Activated CD8-positive, alpha-beta memory T cell treated with anti-CD3 and anti-CD28 coated beads for 1 hour (primary cell): ENCODE measurements at places on chromosomes 12 and 14.

- DNase-seq = no peak
These were observed 1.0 kb upstream of the KRT18 start for GRCh38 chr12:52947738-52948423.

DNA sequence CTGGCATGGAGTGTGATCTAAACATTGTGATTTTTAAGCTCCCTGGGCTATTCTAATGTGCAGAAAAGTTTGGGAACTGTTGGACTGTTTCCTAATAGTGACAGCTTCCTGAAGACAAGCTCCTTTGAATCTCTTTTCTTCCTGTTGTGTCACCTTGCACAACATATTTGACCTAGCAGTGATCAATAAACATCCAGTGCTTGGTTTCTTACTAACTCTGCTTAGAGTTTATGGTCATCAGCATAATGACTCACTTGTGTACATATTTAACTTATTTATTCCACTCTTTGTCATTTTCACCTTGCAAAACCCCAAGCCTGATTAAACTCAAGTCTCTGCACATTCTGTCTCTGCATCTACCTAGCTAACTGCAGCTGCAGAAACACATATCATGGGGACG is 27.3 kb upstream of the TBC1D30 start:
- DNase-seq = no peak

DNA sequence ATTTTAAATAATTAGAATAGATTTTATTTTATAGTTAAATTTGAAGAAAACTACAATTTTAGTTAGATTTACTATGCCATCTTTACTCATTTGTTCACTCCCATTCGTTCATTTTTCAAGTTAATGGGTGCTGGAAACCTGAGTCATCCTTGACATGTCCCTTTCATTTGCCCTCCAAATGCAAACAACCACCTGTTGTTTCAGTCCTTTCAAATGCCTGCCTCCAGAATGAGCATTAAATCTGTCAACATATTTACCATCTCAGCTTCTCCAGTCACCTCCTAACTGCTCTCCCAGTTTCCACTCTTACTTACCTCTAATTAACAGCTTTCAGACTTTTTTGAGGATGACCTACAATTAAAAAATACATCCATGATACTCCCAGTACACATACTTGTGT is 375.5 kb downstream of the RAD51B start:
- no peak for DNase-seq

DNA sequence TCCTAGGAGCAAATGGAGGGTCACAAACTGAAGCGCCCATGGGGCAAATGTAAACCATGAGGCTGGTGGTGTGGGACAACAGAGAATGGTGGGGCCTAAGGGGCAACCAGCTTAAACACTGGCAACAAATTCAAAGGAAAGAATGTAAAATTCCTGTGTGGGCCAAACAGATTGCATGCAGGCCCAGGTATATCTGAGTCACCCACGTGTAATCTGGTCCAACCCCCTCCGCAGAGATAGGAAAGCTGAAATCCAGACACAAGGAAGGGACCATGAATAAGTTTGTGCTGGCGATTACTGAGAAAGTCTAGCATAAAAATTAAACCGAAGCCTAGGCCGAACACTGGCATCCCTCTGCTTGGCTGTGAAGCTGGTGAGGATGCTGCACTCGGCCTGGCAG is 71.6 kb downstream of the ITPK1 start:
- no peak for DNase-seq

GRCh38 chr14:73342670-73343069 is 105.4 kb downstream of the PAPLN start:
- DNase-seq = no peak

GRCh38 chr12:131242741-131243496 is 289.2 kb downstream of the ADGRD1 start:
- DNase-seq = no peak

GRCh38 chr14:89543425-89543790 is 126.4 kb upstream of the FOXN3 start:
- DNase-seq = no peak

GRCh38 chr12:79114896-79115295 is 250.3 kb downstream of the SYT1 start:
- no peak for DNase-seq

DNA sequence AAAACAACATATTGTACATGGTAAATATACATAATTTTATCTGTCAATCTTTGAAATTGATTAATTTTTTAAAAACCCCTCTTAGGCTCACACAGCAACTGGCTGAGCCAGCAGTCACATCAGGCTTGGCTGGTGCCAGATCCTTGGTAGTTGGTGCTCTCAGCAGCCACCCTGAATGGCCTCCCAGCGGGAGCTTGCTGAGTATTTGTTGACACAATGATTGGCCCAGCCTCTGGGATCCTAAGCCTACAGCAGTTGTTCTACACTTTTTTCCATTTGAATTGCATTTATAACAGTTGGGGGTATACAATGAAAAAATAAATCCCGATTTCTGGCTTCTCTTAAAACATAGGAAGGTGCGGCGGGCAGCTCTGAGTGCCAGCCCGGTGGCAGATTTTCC is 11.1 kb downstream of the PRKAB1 start:
- DNase-seq = no peak

DNA sequence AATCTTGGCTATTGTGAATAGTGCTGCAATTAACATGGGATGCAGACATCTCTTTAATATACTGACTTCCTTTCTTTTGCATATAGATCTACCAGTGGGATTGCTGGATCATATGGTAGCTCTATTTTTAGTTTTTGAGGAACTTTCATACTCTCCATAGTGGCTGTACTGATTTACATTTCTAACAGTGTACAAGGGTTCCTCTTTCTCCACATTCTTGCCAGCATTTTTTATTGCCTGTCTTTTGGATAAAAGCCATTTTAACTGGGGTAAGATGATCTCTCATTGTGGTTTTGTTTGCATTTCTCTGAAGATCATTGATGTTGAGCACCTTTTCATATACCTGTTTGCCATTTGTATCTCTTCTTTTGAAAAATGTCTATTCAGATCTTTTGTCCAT is 8.4 kb downstream of the AMDHD1 start:
- no peak for DNase-seq

GRCh38 chr12:58105225-58106119 is 164.1 kb downstream of the ATP23 start:
- DNase-seq = no peak

DNA sequence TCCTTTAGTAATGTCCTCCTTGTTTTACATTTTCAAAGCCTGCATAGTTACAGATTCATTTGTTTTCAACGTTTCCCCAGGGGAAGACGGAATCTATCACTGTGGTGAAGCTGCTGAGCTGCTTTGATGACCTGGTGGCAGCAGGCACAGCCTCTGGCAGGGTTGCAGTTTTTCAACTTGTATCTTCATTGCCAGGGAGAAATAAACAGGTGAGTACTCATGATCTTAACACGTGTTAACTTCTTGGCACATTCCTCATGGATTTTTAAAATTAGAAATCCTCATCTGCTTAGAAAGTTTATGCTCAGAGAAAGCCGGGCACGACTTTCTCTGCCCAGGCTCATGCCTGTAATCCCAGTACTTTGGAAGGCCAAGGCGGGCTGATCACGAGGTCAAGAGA is 44.5 kb downstream of the TECPR2 start:
- no peak for DNase-seq

DNA sequence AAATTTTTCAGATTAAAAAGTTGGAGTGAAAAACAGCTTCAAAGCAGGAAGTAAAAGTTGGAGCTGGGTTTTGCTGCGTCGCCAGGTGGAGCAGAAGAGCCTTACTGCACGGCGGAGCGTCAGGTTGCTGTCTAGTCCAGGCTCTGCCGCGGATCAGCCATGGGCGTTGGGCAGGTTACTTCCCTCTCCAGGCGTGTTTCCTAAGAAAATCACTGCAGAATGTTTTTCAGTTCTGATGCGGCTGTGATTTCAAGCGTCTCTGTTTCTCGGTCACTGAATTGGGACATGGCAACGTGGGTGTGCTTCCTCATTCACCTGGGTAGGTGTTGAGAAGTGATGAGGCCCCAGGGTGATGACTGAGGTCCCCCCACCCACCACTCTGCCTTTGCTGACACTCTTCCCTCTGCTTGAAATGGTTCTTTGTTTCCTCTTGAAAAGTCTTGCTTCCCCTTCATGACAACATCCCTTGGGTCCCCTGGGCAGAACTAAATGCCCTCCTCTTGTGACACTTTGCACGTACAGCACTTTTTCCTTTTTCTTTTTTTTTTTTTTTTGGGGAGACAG is 7.6 kb downstream of the EVL start:
- no peak for DNase-seq

- DNase-seq = no peak
These were observed 117.2 kb upstream of the DNM1L start for GRCh38 chr12:32561931-32562341.

DNA sequence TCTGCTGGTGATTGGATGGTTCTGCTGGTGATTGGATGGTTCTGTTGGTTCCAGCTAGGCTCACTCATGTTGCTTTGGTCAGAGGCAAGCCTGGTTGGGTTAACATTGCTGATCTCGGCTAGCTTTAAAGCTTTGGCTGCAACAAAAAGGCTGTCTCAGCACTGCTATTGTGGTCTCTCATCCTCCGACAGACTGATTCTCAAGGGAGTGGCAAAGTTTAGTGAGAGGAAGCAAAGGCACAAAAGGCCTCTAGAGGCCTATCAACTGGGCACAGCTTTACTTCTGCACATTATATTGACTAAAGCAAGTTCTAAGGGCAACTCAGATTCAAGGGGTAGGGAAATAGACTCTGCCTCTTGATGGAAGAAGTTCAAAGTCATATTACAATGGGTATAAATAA is 84.7 kb upstream of the LGR5 start:
- no peak for DNase-seq

DNA sequence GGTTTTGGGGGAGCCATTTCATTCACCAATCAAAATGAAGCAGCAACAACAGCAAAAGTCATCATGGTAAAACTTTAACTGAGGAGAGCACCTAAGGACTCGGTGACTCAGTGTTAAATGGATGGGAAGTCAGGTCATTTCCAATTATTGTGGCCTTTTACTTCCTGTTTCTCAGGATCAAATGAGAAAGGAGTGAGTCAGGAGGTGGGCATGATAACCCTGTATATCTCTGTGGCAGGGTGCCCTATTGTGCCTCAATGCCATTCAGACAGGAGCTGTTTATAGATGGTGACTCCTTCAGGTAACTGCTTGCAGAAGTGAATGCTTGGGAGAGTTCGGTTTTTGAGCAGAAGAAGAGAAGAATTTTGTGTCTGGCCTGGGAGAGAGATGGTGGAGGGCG is 135.5 kb upstream of the CPM start:
- DNase-seq = no peak
